ENCODE measurements at places on chromosomes 4 and X.

DNA sequence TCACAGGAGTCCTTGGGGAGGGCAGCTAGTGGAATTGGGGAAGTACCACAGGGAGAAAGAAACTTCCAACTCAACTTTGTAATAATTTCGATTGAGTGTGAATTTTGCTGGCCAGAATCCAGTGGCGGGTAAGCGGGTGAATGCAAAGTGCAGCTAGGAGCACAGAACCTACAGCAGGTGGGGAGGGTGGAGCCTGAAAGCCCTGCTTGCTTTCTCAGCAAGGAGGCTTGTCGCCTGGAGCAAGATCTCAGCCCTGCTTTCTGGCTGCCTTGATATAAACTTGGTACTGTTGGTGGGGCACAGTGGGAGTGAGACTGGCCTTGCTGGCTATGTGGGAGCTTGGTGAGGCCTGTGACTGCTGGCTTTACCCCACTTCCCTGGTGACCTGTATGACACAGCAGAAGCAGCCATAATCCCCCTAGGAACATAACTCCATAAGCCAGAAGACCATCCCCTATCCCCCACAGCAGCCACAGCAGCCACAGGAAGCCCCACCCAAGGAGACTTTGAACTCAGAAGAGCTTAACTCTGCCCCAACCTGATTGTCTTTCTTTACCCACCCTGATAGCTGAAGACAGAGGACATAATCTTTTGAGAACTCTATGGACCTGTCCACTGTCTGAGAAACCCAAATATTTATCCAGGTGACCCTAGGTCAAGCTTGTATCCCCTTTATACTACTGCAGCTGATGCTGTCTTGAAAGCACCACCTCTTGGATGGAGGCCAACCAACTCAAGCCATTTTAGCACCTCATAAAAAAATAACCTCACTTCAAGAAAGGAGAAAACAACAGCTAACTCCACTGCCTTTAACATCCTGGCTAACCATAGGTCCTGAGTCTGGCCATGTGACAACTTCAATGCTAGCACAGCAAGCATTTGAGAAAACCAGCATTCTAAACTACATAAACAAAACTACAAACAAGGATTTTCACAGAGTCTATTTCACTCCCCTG lies 87.2 kb upstream of the PDE5A start:
- no peak for DNase-seq

GRCh38 chr4:107213880-107214279 lies 177.8 kb upstream of the DKK2 start:
- DNase-seq = no peak

DNA sequence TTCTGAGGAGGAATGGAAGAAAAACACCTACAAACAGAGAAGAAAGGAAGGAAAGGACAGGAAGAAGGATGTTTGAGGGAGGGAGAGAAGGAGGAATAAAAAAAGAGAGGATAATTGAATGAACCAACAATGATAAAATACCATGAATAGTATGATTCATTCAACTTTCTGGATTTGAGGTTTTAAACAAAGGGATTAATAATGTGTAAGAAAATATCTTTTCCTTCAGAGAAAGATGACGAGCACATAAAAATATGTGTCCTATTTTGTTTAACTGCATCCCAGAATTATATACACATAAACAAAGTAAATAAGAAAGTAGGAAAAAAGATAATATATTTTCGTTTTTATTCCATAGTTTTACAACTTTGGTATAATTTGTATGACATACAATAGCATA lies 1380.4 kb downstream of the STIM2 start:
- no peak for DNase-seq

DNA sequence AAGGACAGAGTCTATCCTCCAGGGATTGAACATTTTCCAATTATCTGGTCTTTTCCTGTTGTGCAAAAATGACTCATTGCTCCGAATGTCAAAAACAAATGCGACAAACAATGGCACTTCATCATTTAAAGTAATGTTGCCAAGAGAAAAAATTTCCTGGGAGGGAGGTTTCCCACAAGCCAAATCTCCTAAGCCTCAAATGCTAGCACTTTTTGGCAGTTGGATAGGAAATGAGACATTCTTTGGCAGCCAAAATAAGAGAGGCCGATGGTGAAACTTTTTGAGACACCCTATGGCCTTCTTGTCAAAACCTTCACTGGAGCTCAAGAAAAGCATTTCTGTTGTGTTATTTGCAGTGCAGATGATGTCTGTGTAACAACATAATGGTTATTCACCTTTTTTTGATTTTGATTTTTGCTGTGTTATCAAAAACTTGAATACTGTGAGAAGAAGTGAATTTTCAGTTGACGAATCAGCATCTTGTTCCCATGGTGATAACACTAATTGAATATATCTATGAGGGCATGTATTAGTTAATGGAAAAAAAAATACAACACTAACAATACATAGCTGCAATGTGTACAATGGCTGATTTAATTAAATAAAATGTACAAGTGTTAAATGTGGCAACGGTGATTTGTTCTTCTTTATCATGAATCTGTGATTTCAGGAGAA lies 333.8 kb downstream of the ANK2 start:
- no peak for DNase-seq

All from stimulated activated CD4-positive, alpha-beta T cell treated with anti-CD3 and anti-CD28 coated beads, Interleukin-2, amount 100 ng/mL, for 4 hours (primary cell).